ENCODE measurements at places on chromosomes 12 and 14.

DNA sequence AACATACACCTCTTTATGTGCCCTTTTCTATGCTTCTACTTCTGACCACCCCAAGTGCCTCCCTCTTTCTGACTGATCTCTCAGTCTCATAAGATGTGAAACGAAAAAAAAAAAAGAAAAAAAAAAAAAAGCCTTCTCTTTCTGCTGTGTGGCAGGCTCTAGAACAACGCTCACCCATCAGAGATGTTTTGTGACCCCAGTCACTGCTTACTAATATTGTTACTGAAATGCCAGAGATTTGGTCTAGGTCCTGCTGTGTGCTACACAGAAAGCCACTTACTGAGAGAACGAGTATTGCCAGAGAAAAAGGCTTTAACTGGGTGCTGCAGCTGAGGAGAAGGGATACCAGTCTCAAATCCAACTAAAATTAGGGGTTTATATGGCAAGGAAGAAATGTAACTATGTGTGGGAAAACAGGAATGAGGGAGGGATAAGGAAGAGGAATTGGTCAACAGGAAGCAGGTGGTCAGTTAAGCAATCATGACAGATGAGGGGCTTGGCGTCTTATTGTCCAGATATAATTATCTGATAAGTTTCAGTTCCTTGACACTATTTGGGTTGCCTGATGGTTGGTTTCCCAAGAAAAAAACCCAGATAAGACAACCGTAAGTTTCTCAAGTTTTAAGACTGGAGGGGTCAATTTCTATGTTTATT lies 149.0 kb downstream of the NAV3 start:
- DNase-seq = no peak

GRCh38 chr12:50533971-50534370 lies 29.2 kb downstream of the DIP2B start:
- no peak for DNase-seq

- no peak for DNase-seq
These were observed 372.1 kb upstream of the CCDC196 start for GRCh38 chr14:66114071-66114470.

- DNase-seq = no peak
These were observed 2.4 kb upstream of the OR4K5 start for GRCh38 chr14:19917955-19918518.

GRCh38 chr12:65123435-65124063 lies 2.4 kb upstream of the WIF1 start:
- peak; percentile 11 for DNase-seq

- no peak for DNase-seq
These were observed 14.2 kb downstream of the TMEM63C start for GRCh38 chr14:77195766-77196165.

DNA sequence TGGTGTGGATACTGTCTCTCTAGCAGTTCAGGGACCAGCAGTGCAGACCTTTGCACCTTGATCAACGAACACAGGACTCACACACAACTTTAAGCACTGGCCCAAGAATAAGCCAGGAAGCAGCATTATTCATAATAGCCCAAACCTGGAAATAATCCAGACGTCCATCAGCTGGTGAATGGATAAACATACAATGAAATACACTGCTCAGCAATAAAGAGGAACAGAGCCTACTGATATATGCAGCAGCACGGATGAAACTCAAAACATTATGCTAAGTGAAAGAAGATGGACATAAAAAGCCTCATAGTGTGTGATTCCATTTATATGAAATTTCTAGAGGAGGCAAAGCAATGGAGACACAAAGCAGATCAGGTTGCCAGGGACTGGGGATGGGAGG lies 303.9 kb upstream of the FKBP4 start:
- no peak for DNase-seq

DNA sequence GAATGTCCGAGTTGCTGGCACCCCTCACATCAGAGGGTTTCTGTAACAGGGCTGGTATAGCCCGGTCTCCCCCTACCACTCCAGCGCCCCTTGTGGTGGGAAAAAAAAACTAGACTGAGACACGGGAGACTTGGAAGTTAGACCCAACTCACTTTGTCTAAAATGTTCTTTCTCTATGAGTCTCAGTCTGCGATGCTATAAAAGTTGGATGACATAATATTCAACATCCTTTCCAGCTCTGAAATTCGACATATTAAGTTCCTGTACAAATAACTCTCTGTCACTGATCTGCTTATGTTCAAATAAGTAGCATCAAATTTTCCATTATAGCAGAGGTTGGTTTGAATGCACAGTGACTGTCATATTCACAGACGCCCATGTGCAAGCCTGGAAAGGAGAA lies 25.7 kb upstream of the TC2N start:
- DNase-seq = peak; percentile 32

DNA sequence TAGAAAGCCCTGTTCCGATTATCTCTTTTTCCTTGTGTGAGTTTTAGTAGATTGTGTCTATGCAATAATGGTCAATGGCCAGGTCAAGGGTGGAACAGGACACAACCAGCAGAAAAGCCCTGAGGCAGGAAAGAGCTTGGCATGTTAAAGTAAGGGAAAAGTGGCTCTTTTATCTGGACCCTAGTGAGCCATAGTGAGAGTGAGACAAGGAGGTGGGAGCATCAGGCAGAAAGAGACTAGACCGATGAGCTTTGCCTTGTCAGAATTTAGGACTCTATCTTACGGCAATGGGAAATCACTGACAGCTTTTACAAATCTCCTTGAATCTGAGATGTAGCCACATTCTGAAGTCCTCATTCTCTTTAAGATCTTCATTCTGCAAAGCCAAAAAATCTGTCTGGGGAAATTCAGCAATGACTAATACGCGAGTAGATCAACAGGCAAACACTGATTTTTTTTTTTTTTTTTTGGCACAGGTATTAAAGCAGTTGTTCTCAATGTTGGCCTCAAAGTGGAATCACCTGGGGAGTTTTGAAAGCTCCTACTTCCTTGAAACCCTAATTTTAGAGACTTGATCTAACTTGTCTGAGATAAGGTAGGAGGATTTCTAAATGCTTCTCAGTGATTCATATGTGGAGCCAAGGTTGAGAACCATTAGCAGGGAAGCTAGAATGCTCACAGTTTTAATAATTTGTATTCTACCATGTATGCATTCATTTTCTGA lies 33.9 kb downstream of the TMEM19 start:
- no peak for DNase-seq

GRCh38 chr14:53946404-53947093 lies 10.1 kb downstream of the BMP4 start:
- no peak for DNase-seq

GRCh38 chr12:58283553-58283952 lies 342.2 kb downstream of the ATP23 start:
- DNase-seq = no peak

DNA sequence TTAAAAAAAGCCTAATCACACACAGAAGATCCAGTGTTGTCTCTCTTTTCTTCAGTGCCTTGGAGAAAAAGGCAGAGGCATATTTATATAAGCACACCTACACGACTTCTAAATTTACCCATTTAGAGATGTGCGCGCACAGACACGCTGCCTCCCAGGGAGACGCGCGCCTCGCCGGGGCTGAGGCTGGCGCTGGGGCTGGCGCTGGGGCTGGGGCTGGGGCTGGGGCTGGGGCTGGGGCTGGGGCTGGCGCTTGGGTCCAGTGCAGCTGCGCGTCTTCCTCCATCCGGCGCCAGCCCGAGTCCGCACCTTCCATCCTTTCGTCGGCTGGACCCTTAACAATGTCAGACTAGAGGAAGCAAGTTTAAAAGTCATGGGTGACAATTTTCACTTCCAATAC lies 118.4 kb upstream of the ARID2 start:
- no peak for DNase-seq

DNA sequence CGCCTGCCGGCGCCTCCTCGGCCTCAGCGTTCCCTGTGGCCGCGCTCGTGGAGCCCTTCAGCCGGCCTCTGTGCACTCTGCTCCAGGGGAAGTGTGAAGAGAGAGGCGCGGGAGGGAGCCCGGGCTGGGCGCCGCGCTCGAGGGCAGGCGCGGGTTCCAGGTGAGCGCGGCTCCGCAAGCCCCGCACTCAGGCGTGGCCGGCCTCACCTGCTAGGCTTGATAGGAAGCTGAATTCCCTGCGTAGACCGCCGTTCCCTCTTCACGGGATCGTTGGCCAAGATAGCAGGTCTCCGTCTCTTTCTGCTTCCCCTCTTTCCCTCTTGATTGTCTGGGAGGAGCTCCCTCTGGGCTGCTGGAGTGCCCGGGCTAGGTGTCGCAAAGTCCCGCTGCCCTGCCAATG lies 89.7 kb downstream of the ASCL4 start:
- DNase-seq = no peak

GRCh38 chr14:92609955-92610354 lies 96.4 kb downstream of the RIN3 start:
- DNase-seq = no peak

GRCh38 chr14:54146601-54147000 lies 190.0 kb upstream of the BMP4 start:
- DNase-seq = no peak

DNA sequence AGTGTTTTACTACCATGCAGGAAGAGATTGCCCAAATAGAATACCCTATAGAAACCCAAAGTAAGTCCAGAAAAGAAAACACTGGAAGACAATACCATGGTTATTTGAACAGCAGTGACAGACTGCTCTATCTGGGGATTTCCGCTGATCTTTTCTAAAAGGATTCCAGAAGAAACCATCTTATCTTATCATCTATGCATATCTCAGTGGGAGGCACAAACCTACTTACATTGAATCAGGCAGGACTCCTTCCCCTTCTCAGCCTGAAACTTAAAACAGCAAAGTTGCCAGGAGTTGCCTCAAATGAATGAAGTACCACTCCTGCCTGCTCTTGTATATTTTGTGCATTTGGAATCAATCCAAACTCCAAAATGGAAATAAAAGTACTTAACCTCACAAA lies 56.7 kb upstream of the NR2C1 start:
- no peak for DNase-seq

GRCh38 chr14:78605897-78606500 lies 435.8 kb downstream of the NRXN3 start:
- DNase-seq = no peak

DNA sequence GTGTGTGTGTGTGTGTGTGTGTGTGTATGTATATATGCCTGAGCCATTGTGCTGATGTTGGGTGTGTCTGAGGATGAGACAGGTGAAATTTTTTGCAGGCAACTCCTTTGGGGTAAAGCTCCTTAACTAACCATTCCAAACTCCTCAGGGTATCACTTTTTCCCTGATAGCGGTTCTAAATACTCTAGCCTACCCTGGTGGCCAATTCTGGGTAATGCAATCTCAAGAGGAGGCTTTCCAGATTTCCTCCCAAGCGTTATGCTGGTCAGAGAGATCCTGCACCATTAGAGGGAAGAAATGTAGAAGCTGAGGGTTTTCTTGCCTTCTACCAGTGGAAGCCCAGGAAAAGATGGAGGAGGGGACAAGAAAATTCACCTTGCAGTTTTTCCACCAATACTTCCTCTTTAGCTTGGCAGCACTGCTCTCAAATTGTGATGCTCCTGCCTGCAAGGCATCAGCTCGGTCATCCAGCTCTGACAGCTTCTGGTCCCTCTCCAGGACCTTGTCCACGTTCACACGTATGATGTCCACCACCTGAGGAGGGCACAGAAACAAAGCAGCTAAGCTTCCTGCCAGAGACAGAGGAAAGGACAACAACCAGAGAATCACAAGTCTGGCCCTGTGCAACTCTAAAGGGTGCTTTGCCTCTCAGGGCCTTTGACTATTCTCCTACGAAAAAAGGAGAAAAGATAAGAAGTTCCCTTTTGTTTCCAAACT lies 4.9 kb downstream of the VAMP1 start:
- peak; percentile 74 for DNase-seq

GRCh38 chr12:124726596-124727263 lies 136.9 kb downstream of the SCARB1 start:
- DNase-seq = no peak

GRCh38 chr12:132389026-132389425 lies 59.6 kb upstream of the GALNT9 start:
- DNase-seq = no peak

DNA sequence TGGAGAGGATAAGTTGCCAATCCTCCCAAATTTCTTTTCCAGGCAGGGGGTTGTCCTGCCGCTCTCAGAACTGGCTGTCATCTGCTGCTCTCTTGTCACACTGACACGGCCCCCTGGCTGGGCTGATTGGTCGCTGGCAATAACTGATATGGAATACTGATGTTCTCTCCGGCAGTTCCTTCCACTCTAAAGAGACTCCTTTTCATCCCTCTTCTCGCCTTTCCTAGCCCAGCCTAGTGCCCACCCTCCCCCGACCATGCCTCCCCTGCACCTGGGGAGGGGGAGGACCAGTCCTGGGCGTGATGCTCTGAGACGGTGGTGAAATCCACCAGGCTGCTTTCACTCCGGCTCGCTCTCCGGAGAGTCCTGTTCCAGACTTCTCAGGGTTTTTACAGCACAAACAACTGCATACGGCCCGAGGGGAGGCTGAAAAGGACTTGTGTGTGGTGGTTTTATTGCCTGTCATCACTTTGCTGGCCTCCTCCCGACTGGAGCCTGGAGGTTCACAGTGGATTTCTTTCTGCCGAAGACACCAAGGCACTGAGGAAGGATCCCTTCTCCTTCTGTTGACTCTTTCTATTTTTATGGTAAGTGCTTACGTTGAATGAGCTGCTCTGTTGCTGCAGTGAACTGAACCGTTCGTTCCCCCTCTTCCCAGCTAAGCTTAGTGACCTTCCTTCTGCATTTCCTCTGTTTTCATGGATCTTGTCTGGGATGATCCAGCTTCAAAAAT lies at the start of gene ANO4:
Gene ANO4 (plus strand): TSS at position 336 of the 733 bp plus-strand sequence. CDS start 107,010 bp downstream, outside the sequence.
- no peak for DNase-seq

DNA sequence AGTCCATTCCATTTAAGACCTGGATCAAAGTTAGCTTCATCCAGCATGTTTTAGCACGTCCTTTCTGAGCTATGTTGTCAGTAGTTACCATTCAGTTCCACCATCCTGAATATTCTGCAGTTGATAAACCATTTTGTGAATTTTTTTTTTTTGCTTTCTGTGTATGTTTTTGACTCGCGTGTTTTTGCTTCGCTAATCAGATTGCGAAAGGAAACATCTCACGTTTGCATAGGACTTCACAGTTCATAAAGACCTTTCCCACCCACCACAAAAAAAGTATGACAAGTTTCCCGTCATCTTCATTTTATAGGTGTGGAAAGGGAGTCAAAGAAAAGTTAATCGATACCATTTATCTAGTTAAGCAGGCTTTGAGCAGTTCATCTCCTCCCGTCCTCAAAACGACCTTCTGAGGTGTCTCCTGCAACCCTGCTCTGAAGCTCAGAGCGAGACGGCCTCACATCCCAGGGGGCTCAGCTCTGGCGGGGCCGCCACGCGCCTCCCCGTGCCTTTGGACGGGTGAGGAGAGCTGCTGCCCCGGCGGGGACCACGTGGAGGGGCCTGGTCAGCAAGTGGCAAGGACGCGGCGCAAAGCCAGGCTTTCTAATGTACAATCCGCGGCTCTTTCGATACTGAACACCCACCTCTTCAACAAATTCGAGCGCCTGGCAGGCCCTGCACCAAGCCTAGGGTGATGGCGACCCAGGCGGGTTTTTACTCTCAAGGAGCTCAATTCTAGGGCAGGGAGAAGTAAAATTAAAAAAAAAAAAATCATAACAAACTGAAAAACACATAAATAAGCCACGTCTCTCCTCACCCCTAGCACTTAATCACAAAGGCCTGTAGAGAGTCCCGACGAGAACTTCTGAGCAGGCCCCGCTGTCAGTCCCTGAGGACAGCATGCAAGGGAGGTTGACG lies 988 bp upstream of the TMEM263 start:
- no peak for DNase-seq

- DNase-seq = no peak
These were observed 363.1 kb upstream of the STXBP6 start for GRCh38 chr14:25412998-25413397.

- DNase-seq = no peak
These were observed 33.7 kb downstream of the PRKD1 start for GRCh38 chr14:29893989-29894388.
